ENCODE measurements at places on chromosomes 1 and 21.

GRCh38 chr1:101967871-101968270 is 28.9 kb downstream of the OLFM3 start:
- DNase-seq, result no peak

GRCh38 chr1:114215436-114215835 is 61.8 kb upstream of the SYT6 start:
- DNase-seq, result no peak

- no peak for DNase-seq
Measured at GRCh38 chr1:225830841-225831240, 20.9 kb downstream of the EPHX1 start.

DNA sequence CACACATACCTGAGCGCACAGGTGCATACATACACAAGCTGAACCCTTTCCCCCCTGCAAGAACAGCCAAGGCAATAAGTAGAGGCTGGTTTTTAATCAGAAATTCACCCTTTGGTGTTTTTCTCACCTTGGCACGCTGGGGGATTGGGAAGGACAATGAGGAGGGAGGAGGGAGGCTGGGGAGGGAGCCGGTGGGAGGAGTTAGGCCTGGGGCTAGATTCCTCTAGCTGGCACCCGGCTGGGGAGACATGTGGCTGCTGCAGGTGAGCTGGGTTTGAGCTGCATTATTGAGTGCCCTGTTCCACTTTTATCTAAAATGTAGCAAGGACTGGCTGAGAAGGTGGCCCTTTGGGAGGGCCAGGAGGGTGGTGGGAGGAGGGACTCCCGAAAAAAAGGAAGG is 97.8 kb upstream of the CSF3R start:
- no peak for DNase-seq

DNA sequence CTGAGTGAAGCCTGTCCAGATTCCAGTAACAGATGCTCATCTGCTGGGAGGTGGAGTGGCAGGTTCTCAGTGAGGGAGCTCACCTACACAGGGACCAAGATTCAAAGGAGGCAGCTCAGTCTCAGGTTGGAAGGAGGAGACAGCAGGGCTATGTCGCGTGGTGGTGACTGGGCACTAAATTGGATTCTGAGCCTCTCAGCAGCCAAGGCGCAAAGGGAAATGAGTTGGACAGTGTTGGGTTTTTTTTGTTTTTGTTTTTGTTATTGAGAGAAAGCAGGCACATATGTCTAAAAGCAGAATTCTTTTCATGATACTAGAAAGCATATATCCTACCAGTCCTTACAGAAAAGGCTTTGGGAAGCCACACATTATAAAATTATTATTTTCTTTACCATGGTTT is 26.2 kb downstream of the UMODL1 start:
- DNase-seq, result no peak

GRCh38 chr1:24179251-24179840 is 7.7 kb downstream of the IFNLR1 start:
- no peak for DNase-seq

GRCh38 chr1:150516050-150516591 is 569 bp downstream of the FALEC start:
- DNase-seq, result no peak

DNA sequence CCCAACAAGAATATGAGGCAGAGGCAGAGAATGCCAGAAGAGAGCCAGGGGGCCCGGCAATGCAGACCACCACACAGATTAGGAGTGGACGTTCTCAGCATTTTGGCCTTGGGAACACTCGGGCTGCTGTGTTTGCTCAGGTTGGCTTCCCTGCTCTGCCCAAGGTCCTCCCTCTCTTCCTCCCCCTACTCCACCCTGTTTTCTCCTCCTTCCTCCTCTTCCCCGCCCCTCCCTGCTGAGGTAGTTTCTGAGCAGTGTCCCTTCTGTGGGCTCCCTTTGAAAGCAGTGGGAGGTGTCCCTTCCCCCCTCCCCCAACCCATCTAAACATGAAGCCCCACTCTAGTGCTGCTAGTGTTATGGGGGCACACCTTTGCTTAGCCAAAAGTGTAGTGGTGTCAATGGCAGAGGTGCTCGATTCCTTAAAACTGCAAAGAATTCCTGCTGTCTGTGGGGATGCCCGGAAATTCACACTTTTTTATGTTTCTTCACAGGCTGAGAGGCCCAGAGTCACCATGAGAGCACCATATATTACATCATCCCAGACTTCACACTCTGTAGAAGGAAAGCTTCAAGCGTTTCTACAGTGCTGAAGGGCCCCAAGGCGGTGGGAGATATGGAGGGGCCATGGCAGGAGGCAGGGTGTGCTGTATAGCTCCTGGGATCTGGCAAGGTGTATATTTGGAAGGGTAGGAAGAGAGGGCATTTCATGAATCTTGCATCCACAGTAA is at the start of gene HHIPL2:
TSS of gene HHIPL2 (minus strand) at position 161 of the 728 bp plus-strand sequence. CDS start at position 101, 60 bp downstream.
- DNase-seq, result peak; percentile 33

GRCh38 chr1:63914241-63914640 is 140.4 kb downstream of the ROR1 start:
- no peak for DNase-seq

GRCh38 chr1:44289530-44289929 is 65.5 kb downstream of the ERI3 start:
- DNase-seq, result no peak

DNA sequence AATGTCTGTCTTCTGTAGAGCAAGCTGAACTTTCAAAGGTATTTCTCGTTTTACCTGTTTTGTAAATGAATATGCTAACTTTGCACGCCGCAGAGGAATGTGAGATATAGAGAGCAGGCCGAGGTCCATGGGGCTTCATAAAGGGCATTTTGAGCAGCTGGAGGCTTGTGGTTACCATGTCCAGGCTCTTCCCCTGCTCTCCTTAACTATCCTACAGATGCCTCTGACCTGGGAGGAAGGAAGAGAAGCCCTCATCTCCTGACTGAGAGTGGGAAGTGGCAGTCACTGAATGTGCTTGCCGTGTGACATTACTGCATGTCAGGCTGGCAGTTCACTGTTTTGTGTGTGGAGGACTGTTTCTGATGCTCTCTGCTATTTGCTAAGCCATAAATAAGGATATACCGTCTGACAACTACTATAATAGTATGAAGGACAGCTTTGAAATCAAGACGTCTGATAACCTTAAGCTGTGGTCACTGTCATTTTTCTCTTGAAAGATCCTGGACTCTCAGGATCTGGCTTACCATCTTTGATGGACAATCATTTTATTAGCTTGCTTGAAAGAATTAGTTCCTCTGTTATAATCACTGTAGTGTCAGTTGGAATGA is 92.2 kb downstream of the DYRK1A start:
- no peak for DNase-seq

- no peak for DNase-seq
Measured at GRCh38 chr1:41547781-41548560, 63.5 kb upstream of the EDN2 start.

DNA sequence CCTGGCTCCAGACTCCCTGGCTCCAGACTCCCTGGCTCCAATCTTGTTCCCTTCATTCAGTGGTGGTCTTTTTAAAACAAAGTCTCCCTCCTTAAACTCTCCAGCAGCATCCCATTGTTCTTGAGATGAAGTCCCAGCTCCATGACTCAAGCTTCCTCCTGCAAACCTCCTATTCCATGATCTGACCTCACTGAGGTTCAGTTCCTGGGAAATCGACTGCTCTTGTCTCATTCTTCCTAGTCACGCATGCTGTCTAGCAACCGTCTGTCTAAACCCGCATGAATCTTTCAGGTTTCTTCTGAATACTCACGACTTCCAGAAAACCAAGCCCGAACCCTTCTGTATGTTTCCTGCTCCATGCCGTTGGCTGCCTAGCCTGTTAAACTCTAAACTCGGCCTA is 91.9 kb downstream of the RAVER2 start:
- no peak for DNase-seq

GRCh38 chr1:212514056-212514614 is 81.4 kb downstream of the NENF start:
- peak; percentile 80 for DNase-seq

GRCh38 chr1:100304921-100305320 is 38.9 kb downstream of the RTCA start:
- DNase-seq, result no peak

DNA sequence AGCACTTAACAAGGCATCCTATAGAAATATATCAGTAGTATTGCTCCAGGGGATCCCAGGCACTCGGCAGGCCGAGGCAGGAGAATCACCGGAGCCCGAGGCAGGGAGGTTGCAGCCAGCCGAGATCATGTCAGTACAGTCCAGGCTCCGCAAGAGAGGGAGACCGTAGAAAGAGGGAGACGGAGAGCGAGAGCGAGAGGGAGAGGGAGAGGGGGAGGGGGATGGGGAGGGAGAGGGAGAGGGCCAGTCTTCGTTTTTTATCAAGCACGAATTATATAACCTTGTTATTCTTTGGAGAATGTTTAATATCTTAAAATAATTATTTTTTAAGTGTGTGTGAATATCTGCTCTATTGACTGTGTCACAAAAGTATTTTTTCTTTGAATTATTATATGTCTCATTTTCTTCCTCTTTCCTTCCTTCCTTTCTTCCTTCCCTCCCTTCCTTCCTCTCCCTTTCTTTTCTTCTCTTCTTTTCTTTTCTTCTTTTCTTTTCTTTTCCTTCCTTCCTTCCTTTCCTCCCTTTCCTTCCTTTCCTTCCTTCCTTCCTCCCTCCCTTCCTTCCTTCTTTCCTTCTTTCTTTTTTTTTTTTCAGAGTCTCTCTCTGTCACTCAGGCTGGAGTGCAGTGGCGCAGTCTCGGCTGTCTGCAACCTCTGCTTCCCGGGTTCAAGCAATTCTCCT is 233.7 kb downstream of the SRGAP2C start:
- DNase-seq, result no peak

- DNase-seq, result no peak
Measured at GRCh38 chr21:21466752-21467151, 468.5 kb downstream of the NCAM2 start.

GRCh38 chr1:55128418-55128995 is 86.7 kb downstream of the USP24 start:
- DNase-seq, result no peak

DNA sequence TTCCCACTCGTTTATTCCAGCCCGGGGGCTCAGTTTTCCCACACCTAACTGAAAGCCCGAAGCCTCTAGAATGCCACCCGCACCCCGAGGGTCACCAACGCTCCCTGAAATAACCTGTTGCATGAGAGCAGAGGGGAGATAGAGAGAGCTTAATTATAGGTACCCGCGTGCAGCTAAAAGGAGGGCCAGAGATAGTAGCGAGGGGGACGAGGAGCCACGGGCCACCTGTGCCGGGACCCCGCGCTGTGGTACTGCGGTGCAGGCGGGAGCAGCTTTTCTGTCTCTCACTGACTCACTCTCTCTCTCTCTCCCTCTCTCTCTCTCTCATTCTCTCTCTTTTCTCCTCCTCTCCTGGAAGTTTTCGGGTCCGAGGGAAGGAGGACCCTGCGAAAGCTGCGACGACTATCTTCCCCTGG is 716 bp downstream of the OLIG2 start:
- no peak for DNase-seq

DNA sequence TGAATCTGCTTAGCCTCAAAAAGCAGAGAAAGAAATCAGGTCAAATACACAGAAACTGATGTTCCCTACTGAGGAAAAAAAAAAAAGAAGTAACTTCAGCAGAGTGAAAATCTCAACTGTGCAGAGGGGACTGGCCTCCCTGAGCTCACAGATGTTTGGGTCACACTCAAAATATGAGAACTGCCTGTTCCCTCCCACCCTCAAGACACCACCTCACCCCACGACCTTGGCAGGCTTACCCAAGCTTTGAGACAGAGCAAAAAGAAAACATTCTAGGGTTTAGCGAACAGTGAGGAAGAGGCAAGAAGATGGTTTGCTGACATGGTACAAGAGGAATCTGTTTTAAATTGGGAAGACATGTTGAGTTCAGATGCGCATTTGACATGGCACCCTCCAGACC is 48.8 kb downstream of the NID1 start:
- DNase-seq, result no peak

DNA sequence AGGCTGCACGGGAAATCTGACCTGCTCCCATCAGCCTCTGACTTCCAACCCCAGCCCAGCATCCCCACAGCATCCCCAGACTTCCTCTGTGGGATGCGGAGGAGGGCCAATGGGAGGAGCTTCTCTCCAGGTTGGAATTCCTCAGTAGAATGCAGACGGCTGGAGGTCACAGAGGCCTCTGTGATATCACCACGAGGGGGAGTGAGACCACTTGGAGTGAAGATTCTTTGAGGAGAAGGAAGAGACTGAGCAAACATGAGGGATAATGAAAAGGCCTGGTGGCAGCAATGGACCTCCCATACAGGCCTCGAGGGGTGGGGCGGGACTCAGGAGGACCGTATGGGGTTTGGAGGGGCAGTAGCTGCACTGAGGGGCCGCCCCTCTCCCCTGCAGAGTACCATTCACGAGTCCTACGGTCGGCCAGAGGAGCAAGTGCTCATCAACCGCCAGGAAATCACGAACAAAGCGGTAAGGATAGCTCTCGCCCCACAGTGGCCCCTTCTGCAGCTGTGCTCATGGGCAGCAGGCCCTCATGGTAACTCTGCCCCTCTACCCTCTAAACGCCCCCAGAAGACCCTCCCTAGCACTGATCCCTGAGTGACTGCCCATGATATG is at the start of gene CATSPER4:
TSS of gene CATSPER4 (plus strand) at position 230 of the 615 bp plus-strand sequence. CDS start at position 256, 26 bp downstream.
- DNase-seq, result peak; percentile 57

DNA sequence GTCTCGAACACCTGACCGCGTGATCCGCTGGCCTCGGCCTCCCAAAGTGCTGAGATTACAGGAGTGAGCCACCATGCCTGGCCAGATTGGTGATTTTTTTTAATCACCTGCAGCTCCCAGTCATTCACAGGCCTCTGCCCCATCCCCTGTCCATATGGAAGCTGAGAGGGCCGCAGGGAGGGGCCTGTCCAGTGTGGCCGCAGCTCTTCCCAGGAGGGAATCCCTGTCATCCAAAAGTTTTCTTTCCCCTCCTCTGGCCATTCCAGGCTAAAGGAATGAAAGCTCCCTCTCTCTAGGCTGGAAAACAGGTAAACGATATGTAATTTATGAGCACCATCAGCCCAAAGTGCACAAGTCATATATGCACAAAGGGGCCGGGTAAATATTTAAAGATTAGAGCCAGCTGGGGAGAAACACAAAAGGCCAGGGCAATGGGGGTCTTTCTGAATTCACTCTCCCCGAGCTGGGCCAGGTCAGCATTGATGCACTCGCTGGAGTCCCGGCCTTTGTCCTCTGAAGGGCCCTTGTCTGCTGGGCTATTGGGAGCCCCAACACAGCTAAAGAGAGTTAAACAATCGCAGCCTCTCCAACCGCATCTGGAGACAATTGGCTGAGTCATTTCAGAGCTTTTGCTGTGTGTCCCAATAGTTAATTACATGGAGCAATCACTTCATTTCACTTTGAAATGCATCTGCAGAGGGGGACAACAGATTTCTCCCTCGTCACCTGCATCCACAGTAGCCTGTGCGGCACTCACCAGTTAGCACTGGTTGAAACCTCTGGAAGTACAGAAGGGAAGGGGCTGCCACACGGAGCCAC is 3.8 kb upstream of the HES3 start:
- no peak for DNase-seq

DNA sequence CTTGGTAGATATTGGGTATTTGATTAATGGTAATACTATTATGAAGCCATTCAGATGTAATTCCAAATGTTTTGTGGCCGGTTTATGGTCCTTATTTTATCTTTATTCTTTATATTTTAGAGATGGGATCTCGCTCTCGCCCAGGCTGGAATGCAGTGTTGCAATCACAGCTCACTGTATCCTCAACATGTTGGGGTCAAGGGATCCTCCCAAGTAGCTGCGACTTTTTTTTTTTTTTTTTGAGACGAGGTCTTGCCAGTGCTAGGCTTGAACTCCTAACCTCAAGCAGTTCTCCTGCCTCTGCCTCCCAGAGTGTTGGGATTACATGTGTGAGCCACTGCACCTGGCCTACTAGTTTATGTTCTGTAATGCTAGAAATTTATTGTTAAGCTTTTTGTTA is 4.7 kb downstream of the DDI2 start:
- no peak for DNase-seq

Measured in A549 (cell line).